Fibroblast of skin of left quadriceps (primary cell): ENCODE measurements at places on chromosomes 2 and 18.
A peak's percentile ranks its signal among the peaks of the same experiment; 100 is the strongest.

- no peak for DNase-seq
Observed at GRCh38 chr18:36211612-36212065, 24.3 kb downstream of the MOCOS start.

- DNase-seq, result no peak
Observed at GRCh38 chr2:201363857-201364560, 6.9 kb upstream of the FLACC1 start.

GRCh38 chr2:206328974-206329373, 54.5 kb downstream of the ZDBF2 start:
- no peak for DNase-seq

GRCh38 chr2:19046986-19047780, 311.2 kb downstream of the OSR1 start:
- DNase-seq, result no peak

GRCh38 chr2:112486895-112487294, 4.9 kb downstream of the TTL start:
- no peak for DNase-seq

GRCh38 chr18:22293417-22293816, 124.0 kb downstream of the GATA6 start:
- no peak for DNase-seq

DNA sequence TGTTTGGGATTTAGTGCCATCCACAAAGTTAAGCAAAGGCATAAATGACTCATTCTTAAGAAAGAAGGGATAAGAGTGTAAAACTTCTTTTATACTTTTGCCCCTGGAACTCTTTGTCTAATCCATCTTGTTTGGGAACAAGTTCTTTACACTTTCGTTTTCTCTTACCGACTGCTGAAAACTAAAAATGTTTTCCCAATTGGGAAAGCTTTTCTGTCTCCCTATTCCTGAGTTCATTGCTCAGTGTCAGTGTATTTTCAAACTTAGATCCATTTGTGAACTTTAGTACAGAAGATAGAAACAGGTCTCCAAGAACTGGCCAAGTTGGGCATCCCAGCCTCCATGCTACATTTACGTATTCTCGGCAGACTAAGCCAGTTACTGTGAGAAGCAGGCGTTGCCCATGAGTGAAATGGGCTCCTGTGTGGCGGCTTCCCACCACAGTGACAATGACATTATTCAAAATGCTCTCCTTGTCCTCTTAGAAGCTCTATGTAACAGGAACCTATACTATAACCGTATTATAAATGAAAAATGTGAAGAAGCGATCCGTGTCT, 51.7 kb downstream of the TGOLN2 start:
- DNase-seq, result no peak

GRCh38 chr2:176385838-176386237, 116.6 kb downstream of the MTX2 start:
- no peak for DNase-seq

DNA sequence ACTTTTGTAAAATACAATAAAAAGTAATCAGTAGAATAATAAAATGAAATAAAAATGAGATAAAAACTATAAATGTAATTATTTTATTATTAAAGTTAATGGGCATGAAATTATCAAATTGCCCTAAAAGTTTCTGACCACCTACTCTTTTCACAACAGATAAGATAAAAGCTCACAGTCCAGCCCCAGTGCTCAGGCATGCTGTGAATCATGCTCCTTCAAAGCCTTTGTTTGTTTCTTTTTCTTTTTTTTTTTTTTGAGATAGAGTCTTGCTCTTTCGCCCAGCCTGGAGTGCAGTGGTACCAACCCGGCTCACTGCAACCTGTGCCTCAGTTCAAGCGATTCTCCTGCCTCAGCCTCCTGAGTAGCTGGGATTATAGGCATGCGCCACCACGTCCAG, 181.7 kb downstream of the ANKRD44 start:
- DNase-seq, result no peak

GRCh38 chr2:68466361-68466777, 725 bp downstream of the FBXO48 start:
- DNase-seq, result no peak

DNA sequence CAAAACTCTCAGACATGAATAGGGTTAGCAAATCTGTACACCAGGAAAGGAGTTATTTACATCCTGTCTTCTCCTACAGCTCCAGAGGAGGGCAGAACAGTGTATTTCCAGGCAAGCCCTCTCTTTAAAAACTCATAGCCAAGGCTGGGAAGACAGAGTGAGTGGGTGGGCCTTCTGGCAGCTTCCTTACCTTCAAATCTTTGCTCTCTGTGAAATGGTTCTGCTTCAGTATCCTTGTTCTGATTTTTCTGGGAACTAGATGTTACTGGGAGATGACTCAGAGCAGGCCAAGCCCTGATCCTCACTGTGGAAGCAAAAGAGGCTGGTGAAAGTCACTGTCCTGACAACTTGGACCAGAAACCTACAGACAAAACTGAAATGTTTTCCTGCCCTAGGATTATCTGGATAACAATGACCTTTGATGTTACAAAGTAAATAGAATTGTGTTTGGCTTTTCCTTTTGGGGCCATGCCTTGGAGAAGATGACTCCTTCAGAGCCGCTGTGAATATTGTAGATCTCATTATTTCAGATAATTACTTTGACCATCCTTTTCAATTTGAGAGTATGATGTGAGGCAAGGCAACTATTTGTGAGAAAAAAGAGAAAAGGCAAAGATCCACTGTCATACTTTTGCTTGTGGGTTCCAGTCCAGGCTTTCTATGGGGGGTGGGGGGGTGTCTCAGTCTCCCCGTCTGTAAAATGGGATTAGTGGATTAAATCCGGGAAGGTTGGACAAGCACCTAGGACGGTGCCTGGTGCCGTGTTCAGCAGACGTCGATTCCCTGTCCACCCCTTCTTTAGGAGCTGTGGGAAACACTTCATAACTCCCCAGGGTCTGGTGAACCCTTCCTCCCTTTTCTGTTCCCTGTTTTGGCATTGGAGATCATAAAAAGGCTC, 644 bp upstream of the QPCT start:
- DNase-seq, result no peak

DNA sequence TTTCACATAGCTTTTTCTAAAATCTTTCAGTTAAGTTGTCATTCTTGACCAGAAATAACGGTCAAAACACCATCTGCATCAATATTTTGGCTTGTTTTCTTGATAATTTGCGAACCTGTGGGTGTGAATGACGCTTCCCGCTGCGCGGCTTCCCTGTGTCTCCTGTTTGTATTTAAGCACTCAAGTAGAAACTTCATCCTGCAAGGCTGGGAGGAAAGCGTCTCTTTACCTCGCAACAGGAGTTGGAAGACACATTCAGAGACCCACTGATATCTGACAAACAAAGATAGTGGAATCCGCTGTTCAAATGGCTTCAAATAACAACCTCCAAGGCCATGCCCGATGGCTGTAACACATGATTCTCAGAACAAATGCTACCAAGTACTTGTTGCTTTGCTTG, 704.9 kb downstream of the DCDC2C start:
- no peak for DNase-seq

GRCh38 chr2:178428396-178428806, 22.6 kb downstream of the PRKRA start:
- no peak for DNase-seq

- DNase-seq, result no peak
Observed at GRCh38 chr2:44620189-44620990, 258.6 kb downstream of the CAMKMT start.

- DNase-seq, result no peak
Observed at GRCh38 chr18:63178971-63179370, 140.6 kb downstream of the BCL2 start.

DNA sequence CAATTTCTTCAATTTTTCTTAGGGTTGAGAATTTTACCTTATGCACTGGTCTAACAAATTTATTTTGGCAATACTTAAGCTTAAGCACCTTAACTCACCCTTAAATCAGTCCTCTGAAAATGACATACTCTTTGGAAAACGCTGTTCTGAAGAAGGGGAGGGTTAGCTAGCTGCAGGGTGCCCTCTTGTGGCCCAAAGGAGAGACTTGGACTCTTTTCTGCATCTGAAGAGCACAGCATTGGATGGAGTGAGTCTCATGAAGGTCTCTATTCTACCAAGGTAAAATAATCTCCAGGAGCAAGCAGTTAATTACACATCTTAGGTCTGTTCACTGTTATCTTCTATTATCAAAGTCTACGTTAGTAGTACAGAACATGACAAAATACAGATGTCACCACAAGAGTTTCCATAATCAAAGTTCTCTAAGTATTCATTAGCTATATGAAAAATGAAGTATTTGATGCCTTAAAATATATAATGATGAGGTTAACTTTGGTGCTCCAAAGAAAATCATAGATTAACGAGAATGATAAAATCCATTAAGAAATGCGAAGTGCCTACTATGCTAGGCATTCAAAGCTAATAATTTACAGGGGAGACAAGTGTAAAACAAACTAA, 24.4 kb downstream of the PUM2 start:
- peak; percentile 13 for DNase-seq

DNA sequence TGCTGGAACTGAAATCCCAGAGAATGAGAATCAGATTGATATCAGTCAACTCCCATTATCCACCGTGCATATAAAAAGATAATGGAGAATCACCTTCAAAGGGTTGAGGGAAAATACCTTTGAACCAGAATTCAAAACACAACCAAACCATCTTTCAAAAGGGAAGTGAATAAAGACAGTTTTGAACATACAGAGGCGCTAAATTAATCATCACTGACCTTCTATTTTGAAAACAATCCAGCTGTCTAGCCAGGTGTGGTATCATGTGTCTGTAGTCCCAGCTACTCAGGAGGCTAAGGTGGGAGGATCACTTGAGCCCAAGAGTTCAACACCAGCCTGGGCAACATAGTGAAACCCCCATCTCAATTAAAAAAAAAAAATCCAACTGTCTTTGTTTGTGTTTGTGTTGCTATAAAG, 63.6 kb downstream of the TRABD2A start:
- no peak for DNase-seq

GRCh38 chr2:150188177-150188576, 299.3 kb downstream of the RND3 start:
- DNase-seq, result no peak

DNA sequence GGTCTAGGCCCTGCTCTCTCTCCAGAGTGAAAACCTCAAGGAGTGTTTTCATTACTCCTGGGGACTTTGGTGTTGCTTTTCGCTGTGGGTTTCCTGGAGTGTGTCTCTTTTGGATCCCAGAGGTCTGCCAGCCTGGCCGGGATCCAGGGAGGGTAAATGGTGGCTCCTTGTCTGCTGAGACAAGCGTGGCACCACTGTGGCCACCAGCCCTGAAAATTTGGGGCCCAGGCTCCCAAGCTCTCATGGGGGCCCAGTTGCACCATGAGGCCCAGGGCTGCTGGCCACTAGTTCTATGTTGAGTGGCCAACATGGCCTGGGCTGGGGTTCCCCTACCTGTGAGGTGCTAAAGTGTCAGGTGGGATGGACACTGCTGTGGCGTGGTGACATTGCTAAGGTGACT, 144.8 kb downstream of the CTIF start:
- no peak for DNase-seq

DNA sequence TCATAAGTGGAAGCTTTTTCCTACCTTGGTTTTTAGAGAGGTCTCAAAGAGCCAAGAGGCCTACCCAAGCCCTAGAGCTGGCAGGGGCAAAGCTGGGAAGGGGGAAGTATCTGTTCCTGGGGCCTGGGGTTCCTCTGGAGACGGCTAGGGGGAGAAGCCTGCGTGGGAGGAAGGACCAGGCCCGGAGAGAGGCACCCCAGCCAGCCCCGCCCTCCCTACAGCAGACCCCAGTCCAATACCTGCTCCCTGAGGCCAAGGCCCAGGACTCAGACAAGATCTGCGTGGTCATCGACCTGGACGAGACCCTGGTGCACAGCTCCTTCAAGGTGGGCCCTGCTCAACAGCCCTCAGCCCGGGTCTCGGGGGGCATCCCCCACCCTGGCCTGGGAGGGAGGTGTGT, 2.2 kb downstream of the CTDSP1 start:
- no peak for DNase-seq
